Kidney glomerular epithelial cell (primary cell): ENCODE measurements at places on chromosomes 1 and 21.

GRCh38 chr1:51433269-51433971 lies 85.6 kb downstream of the EPS15 start:
- no peak for DNase-seq

GRCh38 chr1:233006541-233006973 lies 56.1 kb downstream of the NTPCR start:
- DNase-seq = no peak

GRCh38 chr21:38765056-38765455 lies 40.7 kb upstream of the ETS2 start:
- no peak for DNase-seq

DNA sequence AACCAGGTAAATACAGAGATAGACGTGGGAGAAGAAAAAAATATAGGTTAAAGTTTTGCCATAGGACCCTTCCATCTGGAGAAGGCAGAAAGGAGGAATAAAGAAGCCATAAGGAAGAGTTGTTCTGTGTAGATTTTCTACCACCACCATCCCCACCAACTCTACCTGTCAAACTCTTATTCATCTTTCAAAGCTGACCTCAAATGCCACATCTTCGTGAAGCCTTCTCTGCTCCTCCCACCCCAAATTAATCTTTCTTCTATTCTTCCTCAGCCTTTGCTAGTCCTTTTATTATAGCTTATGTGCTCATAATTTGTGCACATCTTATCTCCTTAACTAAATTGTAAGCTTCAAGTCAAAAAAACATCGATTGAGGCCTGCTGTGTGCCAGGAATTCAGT lies 1.3 kb upstream of the NECTIN4 start:
- no peak for DNase-seq

GRCh38 chr1:5333291-5333690 lies 658.9 kb downstream of the NPHP4 start:
- DNase-seq = no peak

- DNase-seq = no peak
These were observed 189.8 kb downstream of the CLIC6 start for GRCh38 chr21:34858559-34858958.

DNA sequence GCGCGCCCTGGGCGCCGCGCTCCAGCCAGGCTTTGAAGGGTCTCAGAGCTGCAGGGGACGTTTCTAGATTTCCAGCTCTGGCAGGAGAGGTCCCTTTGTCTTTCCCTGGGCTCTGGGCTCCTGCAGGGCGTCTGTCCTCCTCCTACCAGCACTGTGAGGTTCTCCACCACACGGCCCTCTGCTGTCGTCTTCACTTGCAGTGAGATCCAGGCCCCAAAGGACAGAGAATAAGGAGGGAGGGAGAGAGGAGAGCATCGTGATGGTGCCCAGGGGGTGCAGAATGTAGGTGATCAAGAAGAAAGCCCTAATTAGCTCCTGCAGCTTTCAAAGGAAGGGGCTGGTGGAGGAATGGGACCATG lies 4.2 kb upstream of the GNB1 start:
- DNase-seq = no peak

GRCh38 chr1:231107151-231107550 lies 54.7 kb upstream of the TRIM67 start:
- no peak for DNase-seq

DNA sequence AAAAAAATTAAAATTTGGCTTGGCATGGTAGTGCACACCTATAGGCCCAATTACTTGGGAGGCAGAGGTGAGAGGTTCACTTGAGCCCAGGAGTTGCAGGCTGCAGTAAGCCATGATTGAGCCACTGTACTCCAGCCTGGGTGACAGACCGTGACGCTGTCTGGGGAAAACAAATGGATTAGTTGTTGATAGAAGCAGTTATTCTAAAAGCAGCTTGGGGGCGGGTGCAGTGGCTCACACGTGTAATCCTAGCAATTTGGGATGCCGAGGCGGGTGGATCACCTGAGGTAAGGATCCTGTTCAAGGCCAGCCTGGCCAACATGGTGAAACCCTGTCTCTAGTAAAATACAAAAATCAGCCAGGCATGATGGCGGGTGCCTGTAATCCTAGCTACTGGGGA lies 40.3 kb downstream of the KIF1B start:
- no peak for DNase-seq

- no peak for DNase-seq
These were observed 26.1 kb downstream of the NR5A2 start for GRCh38 chr1:200053646-200054045.

GRCh38 chr1:8939362-8939995 lies 6.2 kb upstream of the CA6 start:
- no peak for DNase-seq
